Pulmonary artery endothelial cell (primary cell): ENCODE measurements at places on chromosomes 1 and 21.

- DNase-seq, result no peak
Measured at GRCh38 chr1:54417123-54417522, 10.9 kb upstream of the SSBP3 start.

GRCh38 chr1:6205849-6206519 is at the start of gene RNF207:
Gene RNF207 (plus strand): TSS chr1:6206119. CDS start chr1:6206536, 417 bp downstream.
- no peak for DNase-seq

DNA sequence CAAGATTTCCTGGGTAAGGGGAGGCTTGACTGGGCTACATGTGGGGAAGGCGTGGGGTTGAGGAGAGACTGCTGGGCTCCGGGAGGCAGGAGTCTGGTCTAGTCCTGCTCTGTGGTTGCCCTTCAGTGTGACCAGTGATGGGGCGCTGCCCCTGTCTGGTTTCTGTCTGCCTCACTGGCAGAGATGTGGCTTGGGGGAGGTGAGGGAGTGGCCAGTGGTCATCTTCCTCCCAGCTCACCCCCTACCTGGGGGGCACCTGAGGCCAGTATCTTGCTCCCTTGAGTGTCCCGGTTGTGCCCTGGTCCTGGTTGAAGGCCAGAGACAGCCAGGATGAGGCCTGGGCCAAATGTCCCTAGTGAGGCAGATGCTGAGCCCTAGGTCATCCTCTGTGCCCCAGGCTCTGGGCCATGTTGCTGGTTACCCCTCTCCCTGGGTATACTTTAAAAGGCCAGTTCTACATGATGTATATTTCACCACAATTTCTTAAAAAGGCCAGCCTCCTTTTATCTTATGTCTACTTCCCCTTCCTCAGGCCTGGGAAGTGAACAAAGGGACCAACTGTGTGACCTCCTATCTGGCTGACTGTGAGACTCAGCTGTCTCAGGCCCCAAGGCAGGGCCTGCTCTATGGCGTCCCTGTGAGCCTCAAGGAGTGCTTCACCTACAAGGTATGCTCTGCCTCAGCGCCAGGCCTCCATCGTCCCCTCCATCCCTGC is 10.5 kb downstream of the FAAH start:
- DNase-seq, result no peak

- DNase-seq, result no peak
Measured at GRCh38 chr1:80099713-80100112, 1093.2 kb upstream of the ADGRL4 start.

DNA sequence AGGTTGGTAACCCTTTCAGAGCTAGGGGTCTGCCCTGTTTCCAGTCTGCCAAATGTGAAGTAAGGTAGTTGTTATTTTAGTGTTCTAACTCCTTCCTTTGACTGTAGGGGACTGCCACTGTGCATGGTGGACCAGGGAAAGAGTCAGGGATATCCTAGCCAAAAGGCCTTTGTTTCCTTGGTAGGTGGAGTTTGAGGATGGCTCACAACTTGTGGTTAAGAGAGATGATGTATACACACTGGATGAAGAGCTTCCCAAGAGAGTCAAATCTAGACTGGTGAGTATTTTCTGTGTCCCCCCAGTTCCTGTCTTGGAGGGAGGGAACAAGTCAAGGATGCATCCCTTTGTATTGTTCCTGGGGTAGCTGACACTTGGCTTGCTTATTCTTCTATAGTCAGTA is 3.5 kb upstream of the ST3GAL3 start:
- DNase-seq, result no peak

DNA sequence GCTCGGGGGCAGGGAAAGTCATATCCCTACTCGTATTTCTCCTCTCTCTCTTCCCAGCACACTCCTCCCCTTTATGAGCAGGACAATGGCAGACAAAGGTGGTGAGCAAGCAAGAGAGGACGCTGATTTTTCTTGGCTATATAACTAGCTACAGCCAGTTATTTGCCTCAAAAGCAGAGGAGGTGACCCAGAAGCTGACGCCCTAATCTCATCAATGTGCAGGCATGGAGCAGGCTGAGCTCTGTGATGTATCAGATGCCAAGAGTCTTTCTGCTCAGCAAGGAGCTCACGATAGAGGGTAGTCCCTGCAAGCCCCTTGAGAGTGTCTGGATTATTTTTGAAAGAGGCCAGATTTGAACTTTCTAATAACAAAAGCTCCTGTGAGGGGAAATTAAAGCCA is 75.5 kb downstream of the ASTN1 start:
- no peak for DNase-seq

DNA sequence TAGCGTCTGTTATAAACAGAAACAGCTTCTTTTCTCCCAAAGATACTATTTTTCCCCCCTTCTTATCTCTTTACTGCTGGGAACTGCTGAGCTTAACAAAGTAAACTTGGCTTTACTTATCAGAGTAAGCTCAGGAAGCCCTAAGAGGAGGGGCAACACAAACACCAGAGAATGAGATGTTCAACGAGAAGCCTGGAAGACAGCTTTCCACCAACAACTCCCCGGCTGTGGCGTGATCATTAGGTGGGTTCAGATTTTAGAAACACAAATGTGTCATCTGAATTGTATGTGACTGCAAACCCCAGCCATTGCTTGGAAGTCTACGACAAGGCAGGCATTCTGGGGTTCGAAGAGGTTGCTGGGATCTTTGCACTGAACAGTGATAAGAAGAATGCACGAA is 181.2 kb upstream of the ESRRG start:
- DNase-seq, result no peak
